ENCODE measurements at places on chromosomes 5 and 9.

GRCh38 chr5:35785601-35786085 lies 71.0 kb upstream of the IL7R start:
- DNase-seq = no peak

- no peak for DNase-seq
Measured at GRCh38 chr5:32290922-32291321, 21.8 kb downstream of the MTMR12 start.

DNA sequence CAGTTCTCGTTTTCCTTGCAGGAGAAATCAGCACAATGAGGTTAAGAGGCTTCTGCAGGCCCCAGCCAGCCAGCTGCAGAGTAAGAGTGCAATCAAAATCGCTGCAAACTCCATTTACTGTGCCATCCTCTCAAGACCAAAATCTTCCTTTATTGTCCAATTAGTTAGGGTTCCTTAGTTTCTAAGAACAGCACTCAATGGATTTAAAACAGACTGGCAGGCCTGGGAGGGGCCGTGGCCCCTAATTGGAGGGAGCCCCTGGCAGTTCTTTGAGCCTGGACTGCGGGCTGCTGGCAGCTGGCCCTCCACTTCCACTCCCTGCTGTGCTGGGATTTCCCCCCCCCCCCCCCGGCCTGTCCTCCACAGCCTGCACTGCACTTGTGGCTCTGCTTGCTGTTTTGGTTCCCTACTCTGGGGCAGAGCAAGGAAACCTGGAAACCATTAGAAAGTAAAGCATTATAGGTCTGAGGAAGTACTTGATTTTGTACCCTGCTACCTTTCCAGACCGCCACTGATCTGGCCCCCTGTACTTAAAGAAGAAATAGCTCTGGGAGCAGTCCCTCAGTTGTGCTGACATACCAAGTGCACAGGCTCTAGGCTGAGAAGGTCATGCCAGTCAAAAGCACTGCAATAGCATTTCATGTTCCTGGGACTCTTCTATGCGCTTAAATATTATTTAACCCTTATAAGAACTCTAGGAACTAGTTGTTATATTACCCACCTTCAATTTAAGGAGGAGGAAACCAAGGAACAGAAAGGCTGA lies 129.0 kb downstream of the APBA1 start:
- DNase-seq = peak; percentile 56

DNA sequence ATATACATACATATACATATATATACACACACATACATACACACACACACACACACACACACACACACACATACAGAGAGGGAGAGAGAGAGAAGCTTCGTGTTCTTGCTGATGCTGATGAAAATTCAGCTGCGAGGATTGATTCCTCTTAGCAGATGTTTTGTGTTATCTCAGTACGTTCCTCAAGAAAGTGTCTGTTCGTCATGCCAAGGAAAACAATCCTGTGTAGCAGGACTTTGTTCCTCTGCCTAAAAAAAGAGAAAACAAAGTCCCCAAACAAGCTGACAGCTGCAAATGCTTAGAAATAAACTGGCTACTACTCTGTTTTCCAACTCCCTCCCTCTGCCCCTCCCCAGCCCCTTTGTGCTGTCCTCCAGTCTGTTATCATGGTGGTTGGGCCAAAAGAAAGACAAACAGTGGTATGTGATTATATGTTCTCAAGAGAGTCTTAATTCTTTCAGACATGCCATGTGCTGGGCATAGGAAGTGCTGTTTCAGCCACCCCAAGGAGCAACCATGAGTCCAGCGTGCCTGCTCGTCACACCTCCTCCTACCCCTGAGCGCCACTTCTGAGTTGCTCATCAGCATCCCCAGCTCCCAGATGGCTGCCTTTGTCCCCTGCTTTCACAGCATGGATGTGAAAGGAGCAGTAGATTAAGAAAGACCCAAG lies 71.5 kb upstream of the EQTN start:
- no peak for DNase-seq

DNA sequence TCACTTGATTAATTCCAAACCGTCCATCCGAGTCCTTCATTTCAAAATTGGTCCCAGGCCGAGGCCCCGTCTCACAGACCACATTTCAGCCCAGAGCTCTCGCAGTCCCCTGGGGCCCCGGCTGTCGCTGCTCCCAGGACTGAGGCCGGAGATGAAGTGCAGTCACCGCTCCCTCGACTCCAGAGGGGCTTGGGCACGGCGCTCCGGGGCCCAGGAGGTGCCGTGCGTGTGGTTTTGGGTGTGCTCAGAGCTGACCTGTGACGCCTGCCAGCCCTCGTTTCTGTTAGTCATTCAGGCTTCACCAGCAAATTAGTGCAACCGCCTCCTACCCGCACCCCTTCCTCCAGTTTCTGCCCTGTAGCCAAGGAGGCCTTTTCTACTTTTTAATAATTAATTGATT lies 48.7 kb upstream of the PHYKPL start:
- no peak for DNase-seq

GRCh38 chr5:57335092-57335660 lies 147.4 kb downstream of the ACTBL2 start:
- DNase-seq = no peak

DNA sequence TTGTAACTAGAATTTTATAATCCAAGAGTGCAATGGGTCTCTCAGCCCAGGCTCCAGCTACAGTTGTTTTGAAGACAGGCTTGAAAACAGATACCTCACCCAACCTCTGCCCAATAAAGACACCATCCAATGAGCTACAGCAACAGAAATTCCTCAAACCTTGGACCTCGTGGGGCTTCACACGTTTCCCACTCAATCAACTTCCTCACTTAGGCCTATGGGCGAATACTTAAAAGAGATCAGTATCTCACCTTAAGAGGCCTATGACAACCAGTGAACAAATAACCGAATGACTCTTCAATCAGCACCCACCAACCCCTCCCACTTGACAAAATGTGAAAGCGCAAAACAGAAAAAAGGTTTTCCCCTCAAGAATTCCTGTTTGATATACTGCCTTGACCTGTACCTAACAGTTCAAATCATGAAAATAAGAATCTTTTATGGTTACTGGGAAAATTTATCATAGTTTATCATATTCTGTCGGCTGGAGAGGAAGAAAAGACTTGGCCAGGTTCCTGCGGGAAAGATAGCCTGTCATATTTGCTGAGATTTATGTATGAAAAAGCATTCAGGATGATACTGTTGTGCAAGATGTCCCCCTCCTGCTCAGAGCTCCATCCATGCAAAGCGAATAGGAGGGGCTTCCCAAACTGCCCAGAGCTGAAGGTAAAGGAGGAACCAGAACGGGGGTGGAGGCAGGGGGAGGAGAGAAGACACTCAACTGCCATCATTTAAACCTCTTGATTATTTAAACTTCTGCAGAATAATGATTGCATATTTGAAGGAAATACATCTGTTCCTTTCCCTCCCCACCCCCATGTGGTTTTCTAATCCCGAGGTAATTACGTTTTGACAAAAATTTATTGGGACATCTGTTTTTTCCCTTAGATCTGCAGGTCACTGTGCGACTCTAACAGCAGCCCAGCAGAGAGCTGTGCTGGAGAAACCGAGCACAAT lies 256.3 kb downstream of the NFIB start:
- no peak for DNase-seq

- no peak for DNase-seq
Measured at GRCh38 chr5:117203584-117203983, 629.0 kb upstream of the SEMA6A start.

DNA sequence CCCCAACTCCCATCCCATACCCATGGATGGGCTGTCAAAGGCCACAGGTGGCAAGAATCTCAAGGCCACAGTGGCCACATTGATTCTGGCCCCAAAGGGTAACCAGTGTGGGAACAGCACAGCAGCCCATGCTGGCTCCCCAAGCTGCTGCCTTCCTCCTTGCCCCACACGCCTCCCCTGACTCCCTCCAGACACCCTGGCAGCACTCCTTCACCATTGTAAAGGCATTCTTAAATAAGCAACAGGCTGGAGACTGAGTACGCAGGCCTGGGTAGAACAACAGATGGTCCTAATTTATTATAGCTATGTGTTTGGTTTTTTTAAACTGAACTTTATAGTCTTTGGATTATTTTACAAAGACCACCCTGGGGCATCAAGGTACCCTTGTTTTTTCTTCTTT lies 158.8 kb downstream of the TSSK1B start:
- DNase-seq = no peak

GRCh38 chr9:137589441-137590122 lies 730 bp downstream of the ZMYND19 start:
- no peak for DNase-seq

GRCh38 chr5:67152400-67152799 lies 44.2 kb downstream of the CD180 start:
- DNase-seq = no peak

DNA sequence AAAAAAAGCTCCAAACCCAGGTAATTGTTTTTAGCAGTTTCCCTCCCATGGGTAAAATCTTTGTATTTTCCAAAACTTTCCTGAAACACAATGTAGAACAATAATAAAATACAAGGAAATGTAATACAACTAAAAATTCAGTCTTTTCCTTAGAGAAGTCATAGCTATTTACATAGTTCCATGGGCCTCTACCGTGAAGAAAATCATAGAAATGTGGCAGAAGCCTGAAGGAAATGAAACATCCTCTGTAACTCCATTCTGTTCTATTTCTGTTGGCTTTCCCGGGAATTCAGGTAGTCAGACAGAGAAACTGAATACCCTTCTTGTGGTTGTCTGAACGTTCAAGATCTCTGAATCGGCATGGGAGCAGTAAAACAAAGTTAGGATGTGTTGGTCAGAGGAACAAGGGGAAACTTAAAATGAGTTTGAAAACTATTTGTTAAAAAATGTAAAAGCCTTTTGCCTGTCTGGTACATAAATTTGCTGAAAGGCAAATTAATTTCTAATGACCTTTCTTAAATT lies 202.4 kb upstream of the ZNF608 start:
- no peak for DNase-seq

GRCh38 chr9:98168941-98169488 lies 23.4 kb downstream of the CORO2A start:
- no peak for DNase-seq

DNA sequence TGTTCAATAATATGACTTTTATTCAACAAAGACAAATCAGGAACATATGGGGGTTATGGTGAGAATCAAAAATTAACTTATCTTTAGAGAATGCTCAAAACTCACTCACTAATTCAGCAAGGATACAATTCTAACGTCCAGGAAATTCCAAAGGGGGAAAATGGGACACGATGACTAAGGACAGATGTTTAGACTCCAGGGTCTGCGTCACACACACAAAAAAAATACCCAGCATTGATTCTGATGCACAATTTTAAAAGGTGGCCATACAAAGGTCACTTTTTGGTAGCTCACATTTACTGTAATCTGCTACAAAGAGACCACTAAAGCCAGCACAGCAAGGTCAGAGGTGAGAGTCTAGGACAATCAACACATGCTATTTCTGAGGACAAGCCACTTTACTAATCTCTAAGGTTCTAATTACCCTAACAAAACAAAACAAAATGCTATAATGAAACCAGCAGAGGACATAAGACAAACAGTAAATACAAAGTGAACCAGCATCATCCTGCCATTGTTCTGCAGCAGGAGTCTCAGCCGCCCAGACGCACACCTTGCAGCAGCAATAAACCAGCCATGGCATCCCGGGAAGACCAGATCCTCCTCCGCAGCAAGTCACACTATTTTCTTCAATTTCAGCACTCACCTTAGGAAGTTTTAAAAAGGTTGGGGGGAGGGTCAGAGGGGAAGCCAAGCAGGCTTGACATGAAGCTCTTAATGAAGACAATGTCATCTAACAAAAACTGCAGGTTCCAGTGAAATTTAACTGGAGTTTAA lies 57.8 kb downstream of the TTC39B start:
- no peak for DNase-seq

- DNase-seq = no peak
Measured at GRCh38 chr9:74589576-74589975, 92.4 kb downstream of the RORB start.

DNA sequence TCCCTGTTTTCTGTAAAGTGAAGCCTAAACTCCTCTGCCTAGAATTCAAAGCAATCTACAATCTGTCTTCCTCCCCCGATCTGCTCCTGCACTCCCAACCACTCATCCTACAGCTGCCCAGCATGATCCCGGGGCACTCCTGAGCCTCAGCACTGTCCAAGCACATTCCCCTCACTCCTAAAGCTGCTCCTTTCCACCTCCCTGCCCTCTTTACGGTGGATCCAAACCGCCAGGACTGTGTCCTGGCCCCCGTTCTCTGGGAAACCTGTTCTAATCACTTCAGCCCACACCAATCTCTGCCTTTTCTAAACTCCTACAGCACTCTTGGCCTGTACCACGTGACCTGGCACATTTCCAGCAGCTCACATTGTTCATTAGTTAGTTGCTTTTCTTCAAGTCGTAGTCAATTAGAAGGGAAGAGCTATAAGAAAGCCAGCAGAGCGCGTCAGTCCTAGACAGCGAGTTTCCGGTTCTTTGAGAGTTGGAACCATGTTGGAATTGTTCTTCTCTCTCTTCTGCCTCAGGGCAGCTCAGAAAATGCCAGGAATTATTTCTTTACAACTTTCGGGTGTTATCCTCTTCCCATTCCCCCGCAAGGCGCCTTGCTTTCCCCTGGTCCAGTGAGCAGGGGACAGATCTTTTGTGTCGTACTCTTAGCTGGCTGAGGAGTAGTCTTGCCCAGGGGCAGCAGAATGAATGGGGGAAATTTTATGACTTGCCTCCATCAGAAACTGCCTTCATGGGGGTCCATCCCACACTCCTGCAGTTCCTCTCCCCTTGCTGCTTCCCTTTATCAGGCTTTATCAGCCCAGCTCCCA lies 60.7 kb downstream of the NRG2 start:
- DNase-seq = no peak

DNA sequence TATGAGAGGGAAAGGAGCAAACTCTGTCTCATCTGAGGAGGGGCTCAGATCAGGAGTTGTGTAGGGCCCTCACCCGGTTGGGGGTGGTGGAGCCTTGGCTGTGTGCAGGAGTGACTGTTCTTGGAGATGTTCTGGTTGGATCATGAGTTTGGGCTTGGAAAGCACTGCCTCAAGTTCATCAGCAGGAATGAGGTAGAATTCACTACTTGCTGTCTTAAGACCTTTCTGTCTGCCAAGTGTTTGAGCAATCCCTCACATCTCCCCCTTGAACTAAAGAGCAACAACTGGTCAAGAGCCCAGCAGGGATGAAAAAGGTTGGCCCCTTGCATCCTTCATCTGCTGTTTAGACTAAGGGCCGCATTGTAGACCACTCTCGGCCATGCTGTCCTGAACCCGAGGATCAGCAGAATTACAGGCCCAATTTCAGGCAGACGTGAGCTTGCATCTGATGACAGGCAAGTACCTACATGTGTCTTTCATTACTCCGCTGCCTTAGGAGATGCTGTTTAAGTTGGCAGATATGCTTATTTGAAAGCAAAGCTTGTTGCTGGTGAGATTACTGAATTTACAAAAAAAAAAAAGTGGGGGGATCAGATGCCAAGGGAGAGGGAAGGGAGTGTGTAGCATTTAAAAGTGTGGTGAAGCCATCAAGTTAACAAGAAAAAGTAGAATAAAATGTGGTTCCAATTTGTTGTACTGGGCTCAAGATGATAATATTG lies 36.4 kb downstream of the PIK3R1 start:
- no peak for DNase-seq

DNA sequence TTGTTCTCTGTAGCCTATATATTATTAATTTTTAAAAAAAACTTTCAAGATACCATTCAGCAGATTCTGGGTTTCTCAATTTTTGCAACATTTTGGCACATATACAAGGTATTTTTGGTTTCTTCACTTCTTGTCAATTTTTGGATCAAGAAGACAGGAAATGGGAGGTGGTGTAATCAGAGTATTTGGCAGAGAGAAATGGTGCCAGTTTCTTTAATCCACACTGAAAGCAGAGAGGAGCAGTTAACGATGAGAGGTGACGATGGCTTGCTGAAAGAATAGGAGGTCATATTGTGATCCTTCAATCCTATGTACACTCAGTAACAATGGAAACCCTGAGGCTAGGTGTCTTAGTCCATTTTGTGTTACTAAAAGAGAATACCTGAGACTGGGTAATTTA lies 16.4 kb downstream of the NNT start:
- no peak for DNase-seq

- no peak for DNase-seq
Measured at GRCh38 chr9:86315078-86315477, 32.7 kb upstream of the ISCA1 start.
